CD4-positive, alpha-beta T cell treated with Interleukin-10 for 1 hour (primary cell): ENCODE measurements at places on chromosomes 11 and 22.

- DNase-seq = no peak
These were observed 29.4 kb upstream of the NAV2 start for GRCh38 chr11:19683141-19683805.

- DNase-seq = no peak
These were observed 89.7 kb upstream of the SHANK2 start for GRCh38 chr11:71342116-71342515.

DNA sequence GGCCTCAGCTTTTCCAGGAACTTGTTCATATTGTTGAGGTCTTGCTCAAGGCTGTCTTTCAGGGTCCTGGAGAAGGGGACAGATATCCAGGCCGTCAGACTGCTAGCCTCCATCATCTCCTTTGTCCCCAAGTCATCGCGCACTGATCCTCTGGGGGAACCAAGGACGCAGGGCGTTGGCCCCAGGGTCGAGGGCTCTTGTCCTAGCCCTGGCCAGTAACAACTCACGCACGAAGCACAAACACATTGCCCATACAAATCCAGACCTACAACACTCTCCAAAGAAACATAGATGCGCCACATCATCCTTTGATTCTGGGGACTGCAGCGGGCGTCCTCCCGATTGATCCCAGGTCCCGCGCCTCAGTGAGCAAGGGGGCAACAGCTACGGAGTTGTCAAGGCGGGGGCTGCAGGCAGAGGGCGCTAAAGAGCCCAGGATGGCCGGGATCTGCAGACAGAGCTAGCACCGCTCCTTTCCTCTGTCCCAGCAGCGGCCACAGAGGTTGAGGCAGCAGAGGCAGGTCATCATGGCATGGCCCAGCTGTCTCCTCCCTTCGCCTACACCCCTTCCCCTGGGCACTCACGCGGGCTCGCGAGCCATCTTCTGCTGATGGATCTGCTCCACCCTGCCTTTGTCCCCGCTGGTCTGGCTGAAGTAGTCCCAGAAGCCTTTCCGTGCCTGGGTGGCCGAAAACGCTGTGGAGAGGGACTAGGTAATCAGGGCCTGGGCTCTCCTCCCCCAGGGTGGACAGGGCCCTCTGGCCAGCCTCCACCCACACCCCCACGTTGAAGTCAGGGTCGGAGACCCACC, 472 bp downstream of the APOA5 start:
- peak; percentile 78 for DNase-seq

GRCh38 chr22:17846326-17846992, 72.2 kb upstream of the BID start:
- no peak for DNase-seq

DNA sequence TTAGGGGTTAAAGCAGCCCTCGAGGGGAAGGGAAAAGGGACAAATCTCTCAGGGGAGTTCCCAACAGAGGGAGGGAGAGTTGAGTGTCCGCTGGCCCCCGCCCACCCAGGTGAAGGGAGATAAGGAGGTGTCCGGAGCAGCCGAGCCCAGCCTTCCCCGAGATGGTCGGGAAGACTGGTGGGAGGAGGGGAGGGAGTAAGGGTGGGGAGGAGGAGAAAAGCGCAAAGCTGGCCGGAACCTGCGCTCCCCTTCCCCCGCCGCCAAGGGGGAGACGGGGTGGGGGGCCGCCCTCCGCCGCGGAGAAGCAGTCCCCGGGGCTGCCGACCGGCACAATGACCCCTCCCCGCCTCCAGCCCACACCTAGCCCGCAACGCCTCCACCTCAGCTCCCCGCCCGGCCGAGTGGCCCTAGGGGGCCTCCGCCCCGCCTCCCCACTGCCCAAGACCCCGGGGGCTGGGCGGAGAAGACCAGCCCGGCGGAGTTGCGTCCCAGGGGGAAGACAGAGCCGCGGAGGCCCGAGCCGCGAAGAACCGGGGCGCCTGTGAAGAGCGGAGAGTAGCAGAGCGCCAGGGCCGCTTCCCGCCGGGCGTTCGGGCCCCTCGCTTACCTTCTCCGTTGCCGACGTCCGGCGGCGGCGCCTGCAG, 479 bp downstream of the RSF1 start:
- DNase-seq = peak; percentile 48

DNA sequence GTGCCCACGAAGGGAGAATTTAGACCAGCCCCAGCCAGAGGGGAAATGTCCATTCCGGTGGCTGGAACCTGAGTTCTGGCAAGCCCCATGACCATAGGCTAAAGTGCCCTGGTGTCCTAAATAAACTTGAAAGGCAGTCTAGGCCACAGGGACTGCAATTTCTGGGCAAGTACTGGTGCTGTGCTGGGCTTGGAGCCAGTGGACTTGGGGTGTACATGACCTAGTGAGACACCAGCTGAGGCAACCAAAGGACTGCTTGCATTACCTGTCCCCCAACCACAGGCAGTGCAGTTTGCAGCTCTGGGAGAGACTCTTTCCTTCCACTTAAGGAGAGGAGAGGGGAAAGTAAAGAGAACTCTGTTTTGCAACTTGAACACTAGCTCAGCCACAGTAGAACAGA, 23.7 kb downstream of the RRP8 start:
- no peak for DNase-seq

- no peak for DNase-seq
These were observed 5.3 kb downstream of the SLN start for GRCh38 chr11:107706531-107706930.

- DNase-seq = peak; percentile 11
These were observed 310.1 kb downstream of the CADM1 start for GRCh38 chr11:115193914-115194801.

DNA sequence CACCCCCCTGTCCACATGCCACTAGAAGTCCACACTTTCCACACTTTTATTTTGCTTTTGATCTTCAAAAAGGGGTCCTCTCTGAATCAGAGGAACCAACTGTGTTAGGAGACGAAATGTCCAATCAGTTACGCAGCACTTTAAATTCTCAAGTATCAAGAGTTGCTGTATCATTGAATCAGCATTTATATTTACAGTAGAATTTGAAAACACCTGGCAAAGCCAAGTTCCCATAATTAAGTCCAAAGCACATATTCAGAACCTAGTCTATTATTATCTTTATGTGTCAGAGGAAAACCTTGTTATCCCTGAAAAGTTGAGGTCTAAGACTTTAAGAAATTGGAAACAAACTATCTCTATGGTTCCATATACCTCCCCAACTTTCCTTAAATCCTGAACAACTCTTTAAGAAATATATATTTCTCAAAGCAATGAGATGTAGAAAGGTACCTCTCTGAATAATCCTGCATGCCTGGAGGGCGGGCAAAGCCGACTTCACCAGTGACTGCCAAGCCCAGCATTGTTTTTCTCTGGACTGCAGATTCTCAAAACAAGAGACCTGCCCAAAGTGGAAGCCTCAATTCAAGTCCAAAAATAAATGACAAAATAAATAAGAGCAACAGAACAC, 75.9 kb upstream of the ARFGAP3 start:
- DNase-seq = no peak

- no peak for DNase-seq
These were observed 64.5 kb downstream of the BARX2 start for GRCh38 chr11:129440028-129440713.

DNA sequence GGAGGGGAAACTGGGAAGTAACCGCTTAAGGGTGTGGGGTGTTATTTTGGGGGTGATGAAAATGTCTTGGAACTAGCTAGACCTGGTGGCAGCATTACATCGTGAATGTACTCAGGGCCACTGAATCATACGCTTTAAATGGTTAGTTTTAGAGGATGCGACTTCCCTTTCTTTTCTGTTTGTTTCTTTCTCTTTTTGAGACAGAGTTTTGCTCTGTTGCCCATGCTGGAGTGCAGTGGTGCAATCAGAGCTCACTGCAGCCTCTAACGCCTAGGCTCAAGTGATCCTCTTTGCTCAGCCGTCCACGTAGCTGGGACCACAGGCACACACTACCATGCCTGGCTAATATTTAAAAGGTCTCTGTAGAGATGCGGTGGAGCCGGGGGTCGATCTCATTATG, 5.6 kb upstream of the MIAT start:
- no peak for DNase-seq

DNA sequence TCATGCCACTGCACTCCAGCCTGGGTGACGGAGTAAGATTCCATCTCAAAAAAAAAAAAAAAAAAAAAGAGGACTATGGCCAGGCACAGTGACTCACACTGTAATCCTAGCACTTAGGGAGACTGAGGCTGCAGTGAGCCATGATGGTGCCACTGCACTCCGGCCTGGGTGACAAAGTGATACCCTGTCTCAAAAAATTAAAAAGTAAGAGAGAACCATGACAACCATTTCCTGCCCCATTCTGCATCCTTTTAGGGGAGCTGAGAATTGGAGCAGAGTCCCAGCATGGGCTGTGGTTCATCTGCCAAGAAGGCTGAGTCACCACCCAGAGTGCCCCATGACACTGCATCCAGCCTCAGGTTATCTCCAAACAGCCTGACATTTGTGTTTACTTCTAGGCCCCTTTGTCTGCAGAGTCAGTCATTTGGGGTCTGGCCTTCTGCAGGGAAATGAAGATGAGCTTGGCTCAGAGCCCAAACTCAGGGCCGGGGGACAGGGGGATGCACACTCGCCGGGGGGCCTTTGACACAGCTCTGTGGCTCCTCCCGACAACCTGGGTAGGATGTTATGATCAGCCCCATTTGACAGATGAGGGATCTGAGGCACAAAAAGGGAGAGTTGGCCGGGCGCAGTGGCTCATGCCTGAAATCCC, 4.7 kb downstream of the CSDC2 start:
- DNase-seq = no peak

DNA sequence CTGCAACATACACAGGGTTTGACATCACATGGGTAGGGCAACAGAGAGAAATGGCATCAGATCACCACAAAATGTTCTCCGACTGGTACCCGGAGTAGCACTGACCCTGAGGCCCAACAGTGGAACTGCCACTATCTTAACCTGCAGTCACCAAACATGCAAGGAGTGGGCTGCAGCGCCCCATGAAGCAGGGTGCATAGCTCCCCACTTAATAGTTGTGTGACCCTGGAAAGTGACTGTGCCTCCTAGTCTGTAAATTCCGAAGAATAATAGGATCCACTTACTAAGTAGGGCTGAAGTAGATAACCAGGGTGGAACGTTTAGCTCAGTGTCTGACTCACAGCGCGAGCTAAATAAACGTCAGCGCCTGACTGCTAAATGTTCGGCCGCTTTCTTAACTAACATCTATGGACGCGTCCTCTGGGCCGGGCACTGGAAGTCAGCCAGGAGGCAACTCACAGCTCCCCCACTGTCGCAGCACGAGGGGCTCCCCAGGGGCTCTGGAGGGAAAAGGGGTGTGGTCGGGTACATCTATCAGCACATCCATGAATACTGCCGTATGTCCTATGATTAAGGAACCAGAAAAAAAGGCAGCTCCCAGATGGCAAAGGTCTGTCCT, 777 bp downstream of the LTO1 start:
- DNase-seq = peak; percentile 11

DNA sequence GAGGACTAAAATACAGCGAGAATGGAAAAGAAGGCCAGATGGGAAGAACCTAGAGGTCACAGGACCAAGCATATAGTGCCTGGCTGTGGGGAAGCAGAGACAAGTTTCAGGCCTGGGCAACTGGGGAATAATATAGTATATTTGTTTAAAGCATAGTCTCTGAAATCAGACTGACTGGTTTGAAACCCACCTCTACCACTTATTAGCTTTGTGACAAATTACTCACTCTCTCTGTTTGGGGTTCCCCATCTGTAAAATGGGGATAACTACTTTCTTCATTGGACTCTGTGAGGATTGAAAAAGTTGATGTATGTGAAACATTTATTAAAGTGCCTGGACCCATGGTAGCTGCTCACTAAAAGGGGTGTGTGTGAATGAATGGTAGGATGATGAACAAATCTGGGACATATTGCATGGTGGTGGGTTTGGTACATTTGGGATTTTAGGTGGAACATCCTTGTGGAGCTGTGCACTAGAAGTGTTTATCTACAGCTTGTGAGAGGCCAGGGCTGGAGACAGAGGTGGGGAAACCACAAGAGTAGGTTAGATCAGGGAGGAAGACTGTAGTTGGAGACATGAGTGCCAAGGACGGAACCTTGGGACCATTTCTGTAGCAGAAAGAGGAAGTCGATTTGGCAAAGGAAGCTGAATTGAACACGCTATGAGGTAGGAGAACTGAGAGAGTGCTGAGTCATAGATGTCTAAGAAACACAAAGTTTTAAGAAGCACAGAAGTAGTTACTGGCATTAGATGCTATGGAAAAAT, 52.6 kb downstream of the SWAP70 start:
- no peak for DNase-seq

- DNase-seq = no peak
These were observed 92.0 kb downstream of the PPP6R3 start for GRCh38 chr11:68552542-68552941.

- DNase-seq = peak; percentile 59
These were observed 823 bp downstream of the CEP57 start for GRCh38 chr11:95790933-95791708.

GRCh38 chr11:78514922-78515502, 59.7 kb downstream of the NARS2 start:
- DNase-seq = no peak

GRCh38 chr22:40190501-40190900, 12.8 kb downstream of the TNRC6B start:
- no peak for DNase-seq

DNA sequence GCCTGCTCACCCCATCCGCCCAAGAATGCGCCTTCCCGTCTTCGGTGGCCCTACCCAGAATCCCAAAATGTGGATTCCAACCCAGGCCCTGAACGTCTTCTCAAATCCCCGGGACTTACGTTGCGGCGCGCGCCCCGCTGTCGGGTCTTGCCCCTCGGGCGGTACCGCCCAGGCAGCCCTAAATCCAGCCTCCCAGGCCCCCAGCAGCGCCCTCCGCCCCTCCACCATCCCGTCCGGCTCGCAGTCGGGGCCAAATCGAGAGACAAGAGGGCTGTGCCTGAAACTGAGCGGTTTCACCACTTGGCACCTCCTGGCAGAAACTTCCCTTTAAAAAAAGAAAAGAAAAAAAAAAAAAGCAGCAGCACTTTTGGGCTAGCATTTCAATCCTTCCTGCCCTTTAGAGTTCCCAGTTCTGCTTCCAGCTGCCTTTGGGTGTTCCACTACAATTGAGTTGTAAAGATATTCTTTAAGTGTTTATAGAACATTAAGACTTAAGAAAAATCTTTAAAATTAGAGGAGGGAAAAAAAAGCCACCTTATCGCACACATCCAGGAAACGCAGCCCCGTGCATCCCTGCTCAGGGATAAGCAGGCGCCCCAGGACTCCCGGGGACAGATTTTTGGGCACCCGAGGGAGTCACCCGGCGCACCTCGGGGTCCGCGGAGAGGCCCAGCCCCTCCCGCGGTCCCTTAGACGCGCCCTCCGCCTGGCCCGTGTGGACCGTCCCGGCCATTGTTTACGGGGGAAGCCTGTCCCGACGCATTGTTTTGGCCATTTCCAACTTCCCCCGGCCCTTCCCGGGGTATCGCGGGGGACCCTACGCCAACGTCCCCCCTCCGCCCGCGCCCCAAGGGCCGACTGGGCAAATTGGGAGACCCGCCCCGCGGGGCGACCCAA, 57.6 kb downstream of the KCNJ4 start:
- peak; percentile 35 for DNase-seq

GRCh38 chr11:115530752-115531151, 26.5 kb upstream of the CADM1 start:
- DNase-seq = no peak

- DNase-seq = peak; percentile 96
These were observed 1.3 kb upstream of the TM7SF2 start for GRCh38 chr11:65110354-65110861.
